ENCODE measurements at places on chromosomes 12 and 14.

DNA sequence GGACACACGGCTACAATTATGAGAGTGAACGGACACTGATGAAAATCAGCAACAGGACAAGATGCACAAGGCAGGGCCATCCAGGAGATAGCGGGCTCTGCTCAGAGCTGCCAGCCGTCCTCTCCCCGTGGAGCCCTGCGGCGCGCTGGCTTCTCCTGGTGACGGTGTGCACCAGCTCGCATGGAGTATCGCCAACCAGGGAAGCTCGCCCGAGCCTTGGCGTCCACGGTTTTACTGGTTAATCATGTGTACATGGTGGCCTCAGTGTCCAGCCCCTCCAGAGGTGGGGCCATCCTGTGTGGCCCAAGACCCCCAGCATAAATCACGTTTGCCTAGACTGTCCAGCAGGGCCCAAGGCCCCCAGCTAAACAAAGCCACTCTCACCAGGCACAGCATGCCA is 31.2 kb upstream of the DYNC1H1 start:
- DNase-seq: no peak

GRCh38 chr12:34404377-34405285 is 382.3 kb downstream of the ALG10 start:
- no peak for DNase-seq

- no peak for DNase-seq
Measured at GRCh38 chr14:47674543-47675465, 601 bp downstream of the MDGA2 start.

- no peak for DNase-seq
Measured at GRCh38 chr14:97874394-97874793, 1077.2 kb downstream of the VRK1 start.

GRCh38 chr14:90576581-90576980 is 179.8 kb downstream of the CALM1 start:
- no peak for DNase-seq

DNA sequence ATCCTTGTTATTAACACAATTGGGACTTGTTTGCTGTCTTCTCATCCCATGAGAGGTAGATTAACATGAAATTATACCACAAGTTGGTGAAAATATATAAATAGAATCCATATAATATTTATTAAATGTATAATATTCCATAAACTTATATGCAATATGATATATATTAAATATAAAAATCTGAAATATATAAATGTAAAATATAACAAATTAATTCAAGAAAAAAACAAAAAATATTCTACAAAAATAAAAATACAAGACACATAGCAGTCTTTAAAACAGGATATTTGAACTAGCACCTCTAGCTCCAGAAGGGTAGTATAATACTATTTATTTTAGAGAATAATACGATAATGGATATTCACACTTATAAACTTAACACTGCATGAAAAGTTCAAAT is 603.3 kb upstream of the FLRT2 start:
- no peak for DNase-seq

All from globus pallidus (tissue), 1 donor.